Amniotic stem cell (primary cell): ENCODE measurements at places on chromosomes 12 and 14.

DNA sequence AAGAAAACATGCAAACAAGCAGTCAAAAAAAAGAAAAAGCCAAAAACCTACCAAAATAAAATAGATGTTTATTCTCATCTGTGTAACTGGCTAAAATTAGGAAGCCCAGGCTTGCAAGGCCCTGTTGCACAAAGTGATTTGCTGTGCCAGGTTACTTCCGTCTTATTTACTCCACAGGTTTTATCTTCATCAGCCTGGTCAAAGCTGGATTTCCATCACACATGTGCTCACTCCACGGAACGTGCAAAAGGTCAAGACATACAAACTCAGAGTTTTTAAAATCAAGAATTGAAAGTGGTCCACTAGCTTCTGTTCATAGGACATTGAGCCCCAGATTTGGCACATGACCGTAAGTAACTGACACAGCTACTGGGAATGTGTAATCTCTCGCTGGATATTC lies 14.8 kb downstream of the KCNJ8 start:
- DNase-seq, result no peak

DNA sequence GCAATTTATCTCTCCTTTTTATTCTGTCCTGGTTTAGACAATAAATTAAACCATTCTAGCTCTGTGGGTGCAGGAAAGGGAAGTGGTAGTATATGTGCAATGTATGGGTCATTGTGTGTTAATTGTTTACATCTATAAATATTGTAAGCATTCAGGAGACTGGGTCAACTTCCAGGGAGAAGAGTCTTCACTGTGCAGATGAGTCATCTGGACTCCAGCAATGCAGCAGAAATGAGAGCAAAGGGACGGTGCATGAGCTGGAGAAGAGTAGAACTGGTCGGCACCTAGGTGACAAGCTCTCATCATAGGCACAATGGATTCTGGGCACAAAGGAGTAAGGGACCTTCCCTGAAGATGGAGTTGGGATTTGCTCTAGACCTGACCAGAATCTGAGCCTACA lies 211.1 kb upstream of the DAAM1 start:
- no peak for DNase-seq

GRCh38 chr12:93427779-93428564 lies 13.8 kb downstream of the UBE2N start:
- no peak for DNase-seq

- no peak for DNase-seq
Measured at GRCh38 chr12:25263594-25263993, 12.9 kb upstream of the KRAS start.

DNA sequence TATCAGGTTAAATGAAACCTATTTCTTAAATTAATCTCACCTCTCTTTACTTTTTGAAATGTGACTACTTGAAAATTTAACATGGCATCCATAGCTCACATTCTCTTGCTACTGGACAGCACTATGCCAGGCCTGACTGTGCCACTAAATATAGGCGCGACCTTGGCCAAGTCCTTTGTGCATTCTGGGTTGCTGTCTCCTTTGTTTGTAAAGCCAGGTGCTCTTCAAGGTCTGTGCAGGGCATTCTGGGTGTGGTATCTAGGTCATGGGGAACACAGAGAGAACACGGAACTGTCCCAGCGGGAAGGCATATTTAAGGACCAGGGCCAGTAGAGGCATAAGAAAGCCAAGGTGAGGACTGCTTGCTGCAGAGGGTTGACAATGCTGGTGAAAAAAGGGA lies 121.2 kb downstream of the ZNF664 start:
- no peak for DNase-seq

DNA sequence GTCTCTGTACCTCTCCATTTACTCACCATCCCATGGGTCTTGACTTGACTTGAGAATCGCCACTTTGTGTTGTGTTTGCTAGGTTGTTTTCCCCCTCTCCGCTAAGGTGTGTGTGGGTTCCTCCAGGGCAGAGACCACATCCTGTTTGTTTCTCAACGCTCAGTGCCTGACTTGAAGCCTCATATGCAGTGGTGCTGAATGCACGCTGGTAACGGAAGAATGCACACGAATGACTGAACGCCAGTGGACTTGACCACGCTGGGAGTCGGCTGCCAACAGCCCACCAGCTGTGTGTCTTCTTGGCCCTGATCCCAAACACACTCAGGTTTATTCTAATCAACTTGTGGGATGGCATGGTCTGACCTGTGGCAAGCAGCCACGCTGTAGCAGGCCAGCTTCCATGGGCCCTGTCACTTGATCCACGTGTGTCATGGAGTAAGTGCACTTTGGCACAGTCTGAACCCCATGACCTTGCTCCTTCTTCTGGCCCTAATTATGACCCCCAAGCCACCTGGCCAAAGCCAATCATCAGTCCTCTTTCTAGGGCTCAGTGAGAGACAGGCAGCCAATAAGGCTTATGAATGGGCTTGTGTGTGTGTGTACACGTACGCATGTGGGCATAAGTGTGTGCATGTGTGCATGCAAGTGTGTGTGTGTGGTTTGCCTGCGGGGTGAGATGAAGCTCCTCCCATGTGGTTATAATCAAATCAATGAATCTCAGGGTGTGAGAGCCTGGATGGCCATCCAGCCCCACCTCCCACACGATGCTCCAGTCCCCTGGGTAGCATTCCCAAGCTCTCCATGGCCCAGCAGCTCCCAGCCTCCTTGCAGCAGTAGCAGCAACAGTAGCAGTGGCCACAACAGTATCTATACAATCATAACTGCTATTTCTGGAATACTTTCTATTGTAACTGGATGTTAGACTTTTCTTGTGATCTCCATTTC lies 6.4 kb upstream of the TC2N start:
- DNase-seq, result no peak
